Vagina (tissue), 2 donors: ENCODE measurements at places on chromosomes 2 and 18. TPM values are rescaled to one million over a fixed set of nuclear protein-coding genes. Genes with fewer than 3 reads are reported as not detected.
A peak's percentile ranks its signal among the peaks of the same experiment; 100 is the strongest.

The C2orf66 gene
- total RNA-seq: not detected

The LOXHD1 gene
- not detected for total RNA-seq

The PIEZO2 gene
- 5.9 TPM for total RNA-seq

DNA sequence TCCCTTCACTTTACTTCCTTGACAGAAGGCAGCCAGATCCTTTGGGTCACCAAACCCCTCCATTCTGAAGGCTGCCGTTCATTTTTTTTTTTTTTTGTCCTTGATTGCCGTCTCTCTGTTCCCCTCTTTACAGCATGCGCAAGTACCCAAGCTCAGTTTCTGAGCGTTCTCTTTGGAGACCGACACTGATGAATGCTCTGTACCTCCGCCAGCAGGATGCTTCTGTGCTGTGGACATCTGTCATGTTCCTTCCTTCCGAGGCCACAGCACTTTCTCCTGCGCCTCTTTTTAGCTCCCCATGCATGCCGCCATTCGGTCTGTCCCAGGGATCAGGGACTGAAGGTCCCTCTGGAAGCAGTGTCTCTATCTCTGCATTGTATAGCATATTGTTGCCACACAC lies 278.7 kb upstream of the RAB12 start:
- no peaks in the 10 kb centered on the region for H3K36me3 ChIP-seq
- no peak overlapping the region for H3K27ac ChIP-seq
- no peak for DNase-seq
- H3K4me3 ChIP-seq: no peak overlapping the region
- H3K27me3 ChIP-seq: no peaks in the 10 kb centered on the region

The SCN2A gene
- 1.2 TPM for total RNA-seq

The METTL5 gene
- 22.1 TPM for total RNA-seq

GRCh38 chr18:41324020-41324791 lies 630.8 kb upstream of the PIK3C3 start:
- no peak for DNase-seq
- H3K4me3 ChIP-seq: no peak overlapping the region
- no peaks in the 10 kb centered on the region for H3K4me1 ChIP-seq
- H3K27me3 ChIP-seq: no peaks in the 10 kb centered on the region
- H3K36me3 ChIP-seq: no peaks in the 10 kb centered on the region

DNA sequence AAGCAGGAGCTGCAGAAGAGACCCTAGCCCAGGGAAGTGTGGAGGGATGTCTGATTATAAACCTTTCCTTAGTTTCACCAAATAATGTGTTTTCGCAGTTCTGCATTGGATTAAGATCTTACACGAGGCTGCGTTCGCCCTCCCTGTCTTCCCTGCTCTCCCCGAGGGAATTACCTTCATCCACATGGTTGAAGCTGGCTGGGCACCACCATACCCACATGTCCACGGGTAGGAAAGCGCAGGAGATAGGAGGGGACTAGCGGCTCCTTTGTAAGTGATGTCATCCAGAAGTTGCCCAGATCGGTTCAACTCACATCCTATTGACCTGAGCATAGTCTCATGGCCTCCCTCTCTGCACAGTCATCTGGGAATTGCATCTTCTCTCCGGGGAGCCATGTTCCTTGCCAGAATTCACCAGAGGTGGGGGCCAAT lies 1.1 kb downstream of the TTL start:
- H3K27ac ChIP-seq: peak overlapping the region; percentile 79
- no peaks in the 10 kb centered on the region for H3K36me3 ChIP-seq
- peak overlapping the region; percentile 75 for H3K4me3 ChIP-seq

- H3K4me1 ChIP-seq: no peaks in the 10 kb centered on the region
- H3K27ac ChIP-seq: no peak overlapping the region
- DNase-seq: no peak
- H3K4me3 ChIP-seq: no peak overlapping the region
- H3K27me3 ChIP-seq: no peaks in the 10 kb centered on the region
- no peaks in the 10 kb centered on the region for H3K36me3 ChIP-seq
Measured at GRCh38 chr2:216056739-216057138, 24.9 kb downstream of the PECR start.

DNA sequence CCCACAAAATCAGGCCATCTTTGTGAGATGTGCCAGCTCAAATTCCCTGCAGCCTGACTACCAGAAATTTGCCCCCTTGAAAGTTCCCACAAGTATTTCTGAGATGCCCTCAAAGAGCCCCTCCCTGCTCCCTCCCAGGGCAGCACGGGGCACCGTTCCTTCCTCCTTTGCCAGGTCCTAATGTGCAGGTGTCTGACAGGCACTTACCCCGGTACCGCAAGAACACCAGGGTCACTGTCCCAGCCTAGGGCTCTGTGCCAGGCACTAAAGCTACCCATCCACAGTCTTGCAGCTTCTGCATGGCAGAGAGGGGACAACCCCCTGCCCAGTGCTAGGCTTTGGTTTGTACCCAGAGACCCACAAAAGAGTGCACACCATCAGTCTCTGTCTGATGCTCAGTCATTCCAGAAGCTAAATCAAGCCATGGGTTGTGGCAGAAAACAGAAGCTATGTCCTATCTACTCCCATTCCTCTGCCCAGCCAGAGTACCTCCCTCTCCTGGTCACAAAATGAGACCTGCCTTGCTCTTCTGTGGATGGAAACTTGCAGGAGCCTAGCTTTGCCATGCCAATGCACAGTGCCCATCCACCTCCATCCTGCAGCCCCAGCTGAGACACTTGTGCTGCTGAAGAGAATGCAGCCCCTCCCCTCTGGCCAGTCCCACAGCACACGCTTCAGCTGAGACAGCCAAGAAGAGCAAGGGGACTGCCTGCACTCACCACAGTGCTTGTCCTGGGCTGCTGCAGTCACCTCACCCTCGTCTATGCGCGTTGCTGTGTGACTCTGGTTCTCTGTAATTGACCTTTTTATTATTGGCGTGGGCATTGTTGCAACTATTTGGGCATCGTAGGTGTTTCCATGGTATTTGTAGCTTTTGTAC lies 48.7 kb downstream of the INPP5D start:
- no peak for DNase-seq
- H3K4me1 ChIP-seq: no peaks in the 10 kb centered on the region

- no peak for DNase-seq
- H3K4me1 ChIP-seq: no peaks in the 10 kb centered on the region
- H3K36me3 ChIP-seq: no peaks in the 10 kb centered on the region
- no peak overlapping the region for H3K27ac ChIP-seq
- H3K4me3 ChIP-seq: no peak overlapping the region
Measured at GRCh38 chr2:138752197-138752956, 27.8 kb downstream of the NXPH2 start.

GRCh38 chr18:27120246-27120645 lies 64.9 kb downstream of the CHST9 start:
- H3K27ac ChIP-seq: no peak overlapping the region
- H3K4me1 ChIP-seq: no peaks in the 10 kb centered on the region
- no peak overlapping the region for H3K4me3 ChIP-seq

DNA sequence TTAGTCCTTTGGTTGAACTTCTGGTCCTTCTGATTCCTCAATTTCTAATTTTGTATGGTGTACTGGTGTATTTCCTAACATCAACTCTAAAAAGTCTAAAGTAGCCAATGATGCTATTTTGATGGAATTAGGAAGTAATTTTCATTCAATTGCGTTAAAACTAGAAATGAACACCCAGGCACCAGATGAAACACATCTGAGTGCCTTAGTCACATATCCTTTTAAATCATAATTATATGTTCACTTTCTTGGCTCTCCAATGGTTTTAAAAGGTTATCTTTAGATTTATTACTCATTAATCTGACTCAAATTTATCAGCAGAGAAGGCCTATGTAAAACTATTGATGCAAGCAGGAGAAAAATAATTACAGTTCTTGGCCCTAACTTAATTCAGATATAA lies 119.7 kb downstream of the GAREM1 start:
- no peaks in the 10 kb centered on the region for H3K36me3 ChIP-seq
- H3K27ac ChIP-seq: peak overlapping the region; percentile 76
- H3K27me3 ChIP-seq: no peaks in the 10 kb centered on the region
- H3K4me1 ChIP-seq: peaks cover 48% of the 10 kb centered on the region
- H3K4me3 ChIP-seq: no peak overlapping the region

- DNase-seq: no peak
- no peak overlapping the region for H3K27ac ChIP-seq
- no peaks in the 10 kb centered on the region for H3K27me3 ChIP-seq
- no peaks in the 10 kb centered on the region for H3K36me3 ChIP-seq
Measured at GRCh38 chr18:32980896-32981295, 208.1 kb upstream of the KLHL14 start.

- H3K27me3 ChIP-seq: no peaks in the 10 kb centered on the region
- no peak for DNase-seq
- no peaks in the 10 kb centered on the region for H3K4me1 ChIP-seq
- H3K4me3 ChIP-seq: no peak overlapping the region
- H3K27ac ChIP-seq: no peak overlapping the region
- H3K36me3 ChIP-seq: no peaks in the 10 kb centered on the region
Measured at GRCh38 chr2:49004036-49004626, 150.2 kb downstream of the FSHR start.

The THADA gene
- total RNA-seq: 32.2 TPM

The FEV gene
- not detected for total RNA-seq

- DNase-seq: no peak
- H3K4me1 ChIP-seq: no peaks in the 10 kb centered on the region
- H3K36me3 ChIP-seq: no peaks in the 10 kb centered on the region
- no peaks in the 10 kb centered on the region for H3K27me3 ChIP-seq
- no peak overlapping the region for H3K27ac ChIP-seq
- H3K4me3 ChIP-seq: no peak overlapping the region
Measured at GRCh38 chr2:208222351-208222750, 32.5 kb downstream of the IDH1 start.

- no peak overlapping the region for H3K27ac ChIP-seq
- no peak for DNase-seq
- H3K27me3 ChIP-seq: no peaks in the 10 kb centered on the region
- no peaks in the 10 kb centered on the region for H3K36me3 ChIP-seq
Measured at GRCh38 chr2:176704282-176704858, 435.1 kb downstream of the MTX2 start.

The RFTN2 gene
- total RNA-seq: 10.8 TPM

- no peak overlapping the region for H3K4me3 ChIP-seq
- H3K36me3 ChIP-seq: no peaks in the 10 kb centered on the region
- no peaks in the 10 kb centered on the region for H3K4me1 ChIP-seq
- no peak overlapping the region for H3K27ac ChIP-seq
Measured at GRCh38 chr18:25187521-25188192, 164.3 kb downstream of the ZNF521 start.

- no peak overlapping the region for H3K27ac ChIP-seq
- H3K4me3 ChIP-seq: no peak overlapping the region
- DNase-seq: no peak
- H3K36me3 ChIP-seq: no peaks in the 10 kb centered on the region
- no peaks in the 10 kb centered on the region for H3K4me1 ChIP-seq
- H3K27me3 ChIP-seq: no peaks in the 10 kb centered on the region
Measured at GRCh38 chr2:149463328-149464002, 124.1 kb downstream of the MMADHC start.

- DNase-seq: no peak
- H3K4me1 ChIP-seq: peaks cover 6% of the 10 kb centered on the region
- H3K27me3 ChIP-seq: no peaks in the 10 kb centered on the region
- H3K4me3 ChIP-seq: no peak overlapping the region
- no peaks in the 10 kb centered on the region for H3K36me3 ChIP-seq
Measured at GRCh38 chr2:220962556-220962955, 609.5 kb downstream of the EPHA4 start.

DNA sequence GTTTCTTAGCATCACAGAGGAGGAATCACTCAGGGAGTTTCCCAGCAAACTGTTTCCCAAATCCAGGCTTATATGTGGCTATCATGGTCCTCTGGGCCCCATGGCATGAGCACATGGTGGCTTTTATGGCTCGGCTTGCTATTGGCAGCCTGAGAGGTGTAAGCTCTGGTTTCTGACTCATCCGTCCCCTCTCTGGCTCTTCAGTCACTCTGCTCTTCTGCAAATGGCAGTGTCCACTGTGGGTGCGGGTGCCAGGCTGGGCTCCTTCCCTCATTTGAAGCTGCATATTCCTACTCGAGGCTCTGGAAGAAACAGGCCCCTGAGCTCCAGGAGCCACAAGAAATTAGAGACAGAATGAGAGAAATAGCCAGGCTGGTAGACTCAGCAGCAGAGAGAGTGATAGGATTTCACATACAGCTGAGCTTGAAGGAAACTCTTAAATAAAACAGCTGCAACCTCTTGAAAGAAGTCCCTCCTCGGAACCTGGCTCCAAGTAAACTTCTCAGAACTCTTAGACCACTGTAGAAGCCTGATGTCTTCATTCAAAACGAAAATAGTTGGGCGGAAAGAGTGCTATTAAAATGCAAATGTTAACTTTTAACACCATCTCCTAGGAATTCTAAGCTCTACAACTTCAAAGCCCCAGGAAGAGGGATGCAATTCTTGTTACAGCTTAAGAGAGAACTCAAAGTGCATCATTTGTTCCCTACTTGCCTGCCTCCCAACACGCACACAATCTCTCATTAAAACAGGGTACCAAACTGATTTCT lies 212.6 kb upstream of the SP5 start:
- peak overlapping the region; percentile 46 for H3K27ac ChIP-seq
- no peaks in the 10 kb centered on the region for H3K4me1 ChIP-seq
- H3K27me3 ChIP-seq: no peaks in the 10 kb centered on the region
- DNase-seq: no peak
- H3K4me3 ChIP-seq: no peak overlapping the region

- no peak for DNase-seq
- H3K4me3 ChIP-seq: no peak overlapping the region
- no peaks in the 10 kb centered on the region for H3K4me1 ChIP-seq
- H3K27ac ChIP-seq: no peak overlapping the region
- no peaks in the 10 kb centered on the region for H3K27me3 ChIP-seq
- H3K36me3 ChIP-seq: no peaks in the 10 kb centered on the region
Measured at GRCh38 chr2:18611184-18611583, 21.8 kb upstream of the NT5C1B start.

DNA sequence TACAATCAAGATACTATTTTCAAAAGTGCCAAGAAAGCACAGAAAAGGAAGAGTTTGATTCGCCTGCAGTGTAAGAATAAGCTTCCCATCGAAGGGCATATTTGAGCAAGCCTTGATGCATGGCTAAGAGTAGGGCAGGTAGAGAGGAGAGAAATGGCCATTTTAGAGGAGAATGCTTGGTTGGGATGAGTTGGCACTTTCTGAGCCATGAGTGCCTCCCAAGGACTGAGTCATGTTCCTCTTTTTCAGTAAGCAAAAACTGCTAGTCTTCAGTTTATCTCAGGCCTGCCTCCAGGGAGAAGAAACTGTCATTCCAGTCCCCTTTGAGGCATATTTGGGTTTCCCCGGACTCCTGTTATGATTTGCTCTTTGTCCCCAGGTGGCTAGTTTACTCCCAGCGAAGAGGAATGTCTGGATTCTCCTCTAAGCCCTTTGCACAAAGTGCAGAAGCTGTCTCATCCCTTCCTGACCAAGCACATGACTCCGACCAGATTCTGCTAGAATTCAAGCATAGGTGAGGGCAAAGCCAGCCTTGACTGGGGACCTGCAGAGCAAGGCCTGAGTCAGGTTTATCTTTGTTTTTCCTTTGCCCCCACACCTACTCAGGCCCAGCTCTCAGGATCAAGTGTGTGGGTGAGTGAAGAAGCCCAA lies 115.2 kb downstream of the TTC32 start:
- H3K4me3 ChIP-seq: no peak overlapping the region
- H3K4me1 ChIP-seq: no peaks in the 10 kb centered on the region
- H3K36me3 ChIP-seq: no peaks in the 10 kb centered on the region
- no peaks in the 10 kb centered on the region for H3K27me3 ChIP-seq
- DNase-seq: no peak
- H3K27ac ChIP-seq: no peak overlapping the region

GRCh38 chr2:206970589-206971360 lies 31.5 kb downstream of the CPO start:
- H3K36me3 ChIP-seq: no peaks in the 10 kb centered on the region
- no peaks in the 10 kb centered on the region for H3K4me1 ChIP-seq
- no peak for DNase-seq
- no peak overlapping the region for H3K4me3 ChIP-seq

GRCh38 chr2:190468814-190469569 lies 60.8 kb downstream of the MFSD6 start:
- no peak for DNase-seq
- no peaks in the 10 kb centered on the region for H3K27me3 ChIP-seq
- no peak overlapping the region for H3K4me3 ChIP-seq
- H3K4me1 ChIP-seq: peaks cover 54% of the 10 kb centered on the region
- no peaks in the 10 kb centered on the region for H3K36me3 ChIP-seq
- peak overlapping the region; percentile 78 for H3K27ac ChIP-seq

The GTF3C2 gene
- 67.5 TPM for total RNA-seq

The TMBIM1 gene
- total RNA-seq: 232 TPM
